Activated CD4-positive, alpha-beta T cell treated with anti-CD3 and anti-CD28 coated beads for 36 hours (primary cell): ENCODE measurements at places on chromosomes 6 and 20. TPM values are rescaled to one million over a fixed set of nuclear protein-coding genes. Genes with fewer than 3 reads are reported as not detected.

RBPJL gene
- total RNA-seq = not detected

PRL gene
- not detected for total RNA-seq

DNA sequence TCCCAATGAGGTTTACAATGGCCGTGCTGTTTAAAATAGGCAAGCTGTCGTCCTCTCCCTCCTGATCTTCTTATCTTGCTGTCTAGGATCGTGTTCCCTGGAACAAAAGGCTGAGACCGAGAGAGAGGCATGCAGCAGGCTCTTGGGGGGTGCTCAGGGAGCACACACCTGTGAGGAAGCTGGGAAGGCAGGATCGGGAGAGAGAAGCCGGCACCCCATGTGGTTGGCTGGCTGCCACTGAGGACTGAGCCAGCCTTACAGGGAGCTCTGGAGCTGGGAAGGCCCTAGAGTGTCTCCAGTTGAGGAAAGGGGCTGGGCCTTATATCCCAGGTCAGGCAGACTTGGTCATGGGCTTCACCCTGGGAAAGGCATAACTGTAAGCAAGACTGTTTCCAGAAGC lies 184.2 kb downstream of the LY86 start:
- H3K36me3 ChIP-seq = no peaks in the 10 kb centered on the region
- H3K4me3 ChIP-seq = no peak overlapping the region
- H3K27ac ChIP-seq = no peak overlapping the region
- peaks cover 5% of the 10 kb centered on the region for H3K27me3 ChIP-seq

- no peak for DNase-seq
- H3K27ac ChIP-seq = no peak overlapping the region
- no peaks in the 10 kb centered on the region for H3K27me3 ChIP-seq
- no peaks in the 10 kb centered on the region for H3K36me3 ChIP-seq
- H3K4me3 ChIP-seq = no peak overlapping the region
Observed at GRCh38 chr6:36717231-36717825, 19.7 kb downstream of the RAB44 start.

DNA sequence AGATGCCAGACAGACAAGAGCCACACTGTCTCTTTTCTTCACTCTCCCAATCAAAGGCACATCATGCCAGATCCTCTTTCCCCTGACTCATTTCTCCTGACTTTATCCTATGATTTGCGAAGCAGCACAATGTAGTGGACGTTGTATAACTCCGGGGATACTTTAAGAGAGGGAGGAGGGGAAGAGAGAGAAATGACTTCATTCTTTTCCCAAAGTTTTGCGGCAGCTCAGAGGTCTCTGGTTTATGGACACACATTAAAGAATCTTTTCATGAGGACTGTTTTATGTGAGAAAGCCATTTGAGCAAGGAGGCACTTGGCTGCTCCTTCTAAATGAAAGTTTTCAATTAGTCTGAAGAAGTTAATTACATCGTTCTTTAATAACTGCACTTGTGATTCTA lies 75.1 kb upstream of the MC3R start:
- no peak overlapping the region for H3K4me3 ChIP-seq
- no peaks in the 10 kb centered on the region for H3K4me1 ChIP-seq
- no peak for DNase-seq

PAK5 gene
- not detected for total RNA-seq

METTL24 gene
- total RNA-seq = not detected

GRCh38 chr6:37691904-37692806 lies 5.5 kb downstream of the MDGA1 start:
- peak; percentile 88 for DNase-seq
- H3K36me3 ChIP-seq = no peaks in the 10 kb centered on the region
- no peak overlapping the region for H3K27ac ChIP-seq
- H3K27me3 ChIP-seq = peaks cover 38% of the 10 kb centered on the region

GRCh38 chr6:143802833-143803565 lies 40.1 kb upstream of the LTV1 start:
- no peak overlapping the region for H3K27ac ChIP-seq
- H3K4me3 ChIP-seq = no peak overlapping the region
- peaks cover 46% of the 10 kb centered on the region for H3K36me3 ChIP-seq
- H3K4me1 ChIP-seq = peaks cover 47% of the 10 kb centered on the region
- H3K27me3 ChIP-seq = no peaks in the 10 kb centered on the region

RNF217 gene
- total RNA-seq = 1.7 TPM

FLRT3 gene
- not detected for total RNA-seq

DNA sequence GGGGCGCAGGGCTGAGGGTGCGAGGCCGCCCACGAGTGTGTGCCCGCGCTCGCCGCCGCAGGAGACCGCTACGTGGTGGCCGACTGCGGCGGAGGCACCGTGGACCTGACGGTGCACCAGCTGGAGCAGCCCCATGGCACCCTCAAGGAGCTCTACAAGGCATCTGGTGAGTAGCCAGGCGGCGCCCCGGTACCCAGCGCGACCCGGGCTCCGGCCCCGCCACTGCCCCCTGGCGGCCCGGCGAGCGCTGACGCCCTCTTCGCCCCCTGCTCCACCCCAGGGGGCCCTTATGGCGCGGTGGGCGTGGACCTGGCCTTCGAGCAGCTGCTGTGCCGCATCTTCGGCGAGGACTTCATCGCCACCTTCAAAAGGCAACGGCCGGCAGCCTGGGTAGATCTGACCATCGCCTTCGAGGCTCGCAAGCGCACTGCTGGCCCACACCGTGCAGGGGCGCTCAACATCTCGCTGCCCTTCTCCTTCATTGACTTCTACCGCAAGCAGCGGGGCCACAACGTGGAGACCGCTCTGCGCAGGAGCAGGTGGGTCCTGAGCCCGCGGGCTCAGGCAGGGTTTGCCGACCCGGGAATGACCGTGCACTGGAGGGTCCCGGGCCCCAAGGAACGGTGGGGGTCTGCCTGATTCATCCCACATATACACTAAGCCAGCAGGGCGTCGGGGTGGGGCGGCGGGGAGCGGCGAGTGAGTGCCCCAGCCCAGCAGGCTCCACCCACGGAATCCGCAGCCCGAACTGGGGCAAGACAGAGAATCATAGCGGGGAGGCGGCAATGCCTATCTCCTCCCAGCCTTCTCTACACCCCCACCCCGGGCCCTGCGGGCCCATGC lies 17.4 kb downstream of the HSPA12B start:
- peak; percentile 69 for DNase-seq
- H3K4me1 ChIP-seq = peaks cover 13% of the 10 kb centered on the region
- peaks cover 2% of the 10 kb centered on the region for H3K36me3 ChIP-seq
- no peak overlapping the region for H3K27ac ChIP-seq

CST7 gene
- 14.0 TPM for total RNA-seq

DNA sequence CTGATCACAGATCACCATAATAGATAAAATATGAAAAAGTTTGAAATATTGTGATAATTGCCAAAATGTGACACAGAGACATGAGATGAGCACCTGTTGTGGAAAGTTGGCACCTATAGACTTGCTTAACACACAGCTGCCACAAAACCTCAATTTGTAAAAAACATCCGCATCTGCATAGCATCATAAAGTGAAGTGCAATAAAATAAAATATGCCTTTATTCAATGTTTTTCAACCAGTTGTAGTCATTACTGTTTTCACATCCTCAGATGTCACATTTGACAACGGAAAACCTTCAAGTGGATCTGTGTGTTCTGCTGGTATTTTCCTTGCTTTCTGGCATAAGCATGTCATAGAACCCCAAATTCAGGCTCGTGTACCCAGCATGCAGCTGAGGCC lies 50.2 kb upstream of the IFNGR1 start:
- H3K36me3 ChIP-seq = no peaks in the 10 kb centered on the region
- DNase-seq = no peak
- no peak overlapping the region for H3K27ac ChIP-seq
- H3K4me1 ChIP-seq = peaks cover 3% of the 10 kb centered on the region

- no peak for DNase-seq
- no peak overlapping the region for H3K27ac ChIP-seq
- no peaks in the 10 kb centered on the region for H3K4me1 ChIP-seq
- no peaks in the 10 kb centered on the region for H3K27me3 ChIP-seq
Observed at GRCh38 chr6:48550603-48551002, 439.6 kb upstream of the PTCHD4 start.

DNA sequence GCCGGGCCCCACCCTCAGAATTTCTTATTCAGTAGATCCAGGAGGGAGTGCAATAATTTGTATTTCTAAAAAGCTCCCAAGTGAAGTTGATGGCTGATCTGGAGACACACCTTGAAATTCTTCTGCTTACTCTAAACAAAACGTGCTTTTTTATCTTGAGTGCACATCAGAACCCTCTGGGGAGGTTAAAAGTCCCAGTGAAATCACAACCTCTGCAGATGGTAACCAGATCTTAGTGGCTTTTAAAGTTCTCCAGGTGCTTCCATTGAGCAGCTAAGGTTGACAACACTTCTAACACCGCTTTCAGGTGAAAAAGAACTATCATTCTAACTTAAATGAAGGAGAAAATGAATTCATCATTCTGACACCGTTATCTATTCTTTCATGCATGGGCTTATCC lies 45.6 kb upstream of the ESR1 start:
- H3K27ac ChIP-seq = no peak overlapping the region
- DNase-seq = no peak
- H3K27me3 ChIP-seq = peaks cover 4% of the 10 kb centered on the region

- no peak overlapping the region for H3K4me3 ChIP-seq
- H3K4me1 ChIP-seq = peaks cover 35% of the 10 kb centered on the region
- H3K27ac ChIP-seq = no peak overlapping the region
- DNase-seq = no peak
- H3K27me3 ChIP-seq = no peaks in the 10 kb centered on the region
Observed at GRCh38 chr6:111291336-111292259, 191.4 kb downstream of the REV3L start.

- H3K36me3 ChIP-seq = no peaks in the 10 kb centered on the region
- H3K4me1 ChIP-seq = peaks cover 3% of the 10 kb centered on the region
- no peak overlapping the region for H3K27ac ChIP-seq
- H3K27me3 ChIP-seq = no peaks in the 10 kb centered on the region
- DNase-seq = no peak
Observed at GRCh38 chr6:152096863-152097496, 289.5 kb downstream of the ESR1 start.

- no peaks in the 10 kb centered on the region for H3K36me3 ChIP-seq
- H3K27ac ChIP-seq = no peak overlapping the region
- H3K27me3 ChIP-seq = no peaks in the 10 kb centered on the region
- H3K4me1 ChIP-seq = no peaks in the 10 kb centered on the region
- no peak overlapping the region for H3K4me3 ChIP-seq
Observed at GRCh38 chr20:37935435-37935834, 32.5 kb downstream of the VSTM2L start.

HRH3 gene
- not detected for total RNA-seq

LGSN gene
- total RNA-seq = not detected

- peaks cover 2% of the 10 kb centered on the region for H3K36me3 ChIP-seq
- peaks cover 7% of the 10 kb centered on the region for H3K4me1 ChIP-seq
- DNase-seq = peak; percentile 77
- peak overlapping the region; percentile 32 for H3K4me3 ChIP-seq
Observed at GRCh38 chr6:27650620-27651370, 177.9 kb upstream of the ZNF184 start.

- H3K27me3 ChIP-seq = no peaks in the 10 kb centered on the region
- peaks cover 5% of the 10 kb centered on the region for H3K4me1 ChIP-seq
- H3K4me3 ChIP-seq = no peak overlapping the region
Observed at GRCh38 chr6:16301511-16301910, 63.1 kb downstream of the GMPR start.

GRCh38 chr6:33670086-33670660 lies 41.3 kb downstream of the UQCC2 start:
- DNase-seq = no peak
- peaks cover 36% of the 10 kb centered on the region for H3K36me3 ChIP-seq
- no peak overlapping the region for H3K4me3 ChIP-seq
- no peak overlapping the region for H3K27ac ChIP-seq
- peaks cover 16% of the 10 kb centered on the region for H3K4me1 ChIP-seq

CFAP61 gene
- total RNA-seq = 0.39 TPM

GRCh38 chr6:11492464-11493290 lies 44.9 kb upstream of the TMEM170B start:
- no peaks in the 10 kb centered on the region for H3K36me3 ChIP-seq
- H3K4me3 ChIP-seq = no peak overlapping the region
- DNase-seq = no peak
- no peak overlapping the region for H3K27ac ChIP-seq

SAPCD1 gene
- total RNA-seq = 13.2 TPM

DNA sequence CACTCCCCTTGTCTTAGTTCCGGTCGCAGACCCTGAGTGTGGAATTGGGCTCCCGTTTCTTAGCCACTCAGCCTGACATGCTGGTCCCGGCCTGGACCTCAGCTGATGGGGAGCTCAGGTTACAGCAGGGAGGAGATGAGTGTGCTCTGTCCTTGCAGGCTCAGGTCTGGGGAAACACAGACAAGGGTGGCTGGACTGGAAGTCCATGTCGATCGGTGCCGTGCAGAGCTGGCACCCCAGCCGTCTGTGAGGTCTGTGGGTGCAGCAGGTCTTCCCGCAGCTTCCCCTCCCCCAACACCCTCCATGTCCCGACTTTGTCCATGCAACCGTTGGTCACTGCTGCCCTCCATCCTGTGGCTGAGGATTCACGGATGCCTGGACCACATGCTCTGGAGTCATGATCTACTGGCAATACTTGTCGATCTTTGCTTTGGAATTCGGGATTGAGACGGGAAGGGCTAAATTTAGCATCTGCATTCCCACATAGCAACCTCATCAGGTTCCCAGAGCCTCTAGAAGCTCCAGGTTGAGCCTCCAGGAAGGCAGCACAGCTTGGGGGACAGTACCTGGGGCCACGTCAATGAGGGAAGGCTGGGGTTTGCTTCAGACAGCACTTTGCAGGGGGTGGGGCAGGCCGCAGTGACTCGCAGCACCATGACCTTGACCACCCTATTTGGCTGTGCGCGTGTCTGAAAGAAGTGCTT lies 118.8 kb downstream of the PSMB1 start:
- no peaks in the 10 kb centered on the region for H3K4me1 ChIP-seq

GRCh38 chr20:62392077-62392418 lies 5.1 kb downstream of the RPS21 start:
- DNase-seq = no peak
- H3K36me3 ChIP-seq = peaks cover 36% of the 10 kb centered on the region
- no peak overlapping the region for H3K4me3 ChIP-seq
- H3K27me3 ChIP-seq = no peaks in the 10 kb centered on the region
- H3K4me1 ChIP-seq = peaks cover 19% of the 10 kb centered on the region

PCK1 gene
- not detected for total RNA-seq

DNA sequence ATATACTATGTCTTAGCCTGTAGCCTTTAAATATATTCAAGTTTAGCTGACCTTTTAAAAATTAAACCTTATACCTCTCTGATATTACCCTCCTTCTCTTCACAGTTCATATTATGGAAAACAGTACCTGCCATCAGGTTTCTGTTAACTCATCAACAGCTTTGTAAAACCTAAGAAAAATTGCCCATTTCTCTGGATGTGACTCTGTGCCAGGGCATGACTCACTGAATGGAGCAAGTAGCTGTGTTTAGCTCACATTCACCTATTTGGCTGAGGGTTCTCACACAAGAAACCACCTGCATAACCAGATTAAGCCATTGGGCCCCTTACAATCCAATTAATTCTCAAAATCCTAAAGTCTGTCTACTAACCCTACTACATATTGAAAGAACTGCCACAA lies 678.8 kb upstream of the MARCKS start:
- no peaks in the 10 kb centered on the region for H3K27me3 ChIP-seq
- no peak overlapping the region for H3K27ac ChIP-seq
- DNase-seq = no peak
- H3K4me3 ChIP-seq = no peak overlapping the region

DNA sequence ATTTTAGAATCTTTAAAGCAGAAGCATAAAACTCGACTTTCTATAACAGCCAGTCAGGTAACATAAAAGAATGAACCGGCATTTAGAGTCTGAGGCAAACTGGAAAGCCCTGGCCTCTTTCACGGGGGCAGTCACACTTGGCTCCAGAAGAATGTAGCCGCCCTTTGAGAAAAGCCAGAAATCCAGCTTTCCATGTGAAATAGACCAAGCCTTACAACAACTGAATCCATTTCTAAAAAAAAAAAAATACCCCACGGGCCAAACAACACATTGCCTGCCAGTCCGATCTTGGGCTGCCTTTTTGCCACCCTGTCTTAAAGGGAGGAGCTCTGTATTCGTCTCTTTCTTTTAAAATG lies 252.9 kb upstream of the TAB2 start:
- no peak overlapping the region for H3K27ac ChIP-seq
- DNase-seq = no peak
- peaks cover 5% of the 10 kb centered on the region for H3K36me3 ChIP-seq
- H3K27me3 ChIP-seq = no peaks in the 10 kb centered on the region

GJA10 gene
- not detected for total RNA-seq
